Glomerular endothelial cell (primary cell): ENCODE measurements at places on chromosomes 11 and 22. TPM values are rescaled to one million over a fixed set of nuclear protein-coding genes. Genes with fewer than 3 reads are reported as not detected.

The PLAAT2 gene
- not detected in 2 replicates for total RNA-seq

The PATE2 gene
- 0.93 TPM in 1 of 2 replicates, not detected in the other for total RNA-seq

The RIMBP3B gene
- total RNA-seq: 0.06 TPM in 1 of 2 replicates, not detected in the other

The APOL1 gene
- 77.0 and 117 TPM in 2 replicates for total RNA-seq

The ANKRD49 gene
- 4.3 and 6.0 TPM in 2 replicates for total RNA-seq

The CD3D gene
- total RNA-seq: not detected in 2 replicates

The CALCA gene
- not detected in 2 replicates for total RNA-seq

The FOLR3 gene
- total RNA-seq: not detected in 2 replicates

The ANKK1 gene
- total RNA-seq: 0.12 TPM in 1 of 2 replicates, not detected in the other

The KLHL35 gene
- total RNA-seq: 2.3 and 4.7 TPM in 2 replicates

The HPX gene
- total RNA-seq: 2.5 TPM in 1 of 2 replicates, not detected in the other

The FLRT1 gene
- not detected in 2 replicates for total RNA-seq

The LDHA gene
- 520 and 576 TPM in 2 replicates for total RNA-seq

The DDI1 gene
- total RNA-seq: not detected in 2 replicates

The PYGM gene
- total RNA-seq: not detected in 2 replicates

The NPAS4 gene
- total RNA-seq: not detected in 2 replicates

The MMP8 gene
- not detected in 2 replicates for total RNA-seq

The OR5B21 gene
- not detected in 2 replicates for total RNA-seq

The PCNX3 gene
- total RNA-seq: 51.0 and 67.8 TPM in 2 replicates

The EXPH5 gene
- total RNA-seq: 0.82 TPM in 2 replicates

The DDT gene
- total RNA-seq: 94.8 and 116 TPM in 2 replicates

The OR8G5 gene
- not detected in 2 replicates for total RNA-seq

The PIK3IP1 gene
- 21.9 and 26.5 TPM in 2 replicates for total RNA-seq

The LRRC55 gene
- 0.05 and 1.3 TPM in 2 replicates for total RNA-seq

The TSGA10IP gene
- total RNA-seq: not detected in 2 replicates

The UVRAG gene
- 32.1 and 44.7 TPM in 2 replicates for total RNA-seq

The LINC01488 gene
- not detected in 2 replicates for total RNA-seq

The MRGPRX3 gene
- total RNA-seq: not detected in 2 replicates

The ZNF280A gene
- 0.12 TPM in 1 of 2 replicates, not detected in the other for total RNA-seq

The CLDN5 gene
- 1,303 and 1,795 TPM in 2 replicates for total RNA-seq

The CASP4 gene
- total RNA-seq: 159 and 1,759 TPM in 2 replicates

The OR10A2 gene
- not detected in 2 replicates for total RNA-seq

The OR8A1 gene
- not detected in 2 replicates for total RNA-seq

The YAP1 gene
- total RNA-seq: 26.2 and 37.9 TPM in 2 replicates

The ANO1 gene
- total RNA-seq: 0.70 and 3.0 TPM in 2 replicates

The TRIM49D1 gene
- not detected in 2 replicates for total RNA-seq

The PIWIL4 gene
- total RNA-seq: 1.1 and 4.0 TPM in 2 replicates
